CD4-positive, alpha-beta T cell treated with Interleukin-21 for 1 hour (primary cell): ENCODE measurements at places on chromosomes 3 and 15.

DNA sequence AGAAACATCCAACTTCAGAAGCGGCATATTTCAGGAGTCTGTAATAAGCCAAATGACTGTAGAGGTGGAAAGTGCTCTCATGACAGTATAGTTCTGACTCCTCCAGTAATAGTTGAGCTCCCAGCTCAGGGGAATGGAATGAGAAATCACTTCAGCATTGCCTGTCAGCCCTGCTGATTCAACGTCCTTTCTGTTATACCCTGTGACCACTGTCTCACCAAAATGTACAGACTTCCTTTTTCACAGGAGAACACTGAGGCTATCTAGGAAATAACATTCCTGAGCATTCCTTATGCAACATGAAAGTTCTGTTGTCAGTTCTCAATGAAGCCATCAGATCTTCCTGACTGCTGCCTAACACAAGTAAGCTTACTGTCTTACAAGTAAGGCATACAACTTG is 284.5 kb upstream of the MME start:
- no peak for DNase-seq

GRCh38 chr3:81744366-81744765 is 17.1 kb downstream of the GBE1 start:
- no peak for DNase-seq

- DNase-seq: no peak
Observed at GRCh38 chr15:64029110-64029509, 17.2 kb downstream of the DAPK2 start.

- no peak for DNase-seq
Observed at GRCh38 chr3:55658270-55658669, 171.2 kb upstream of the WNT5A start.

DNA sequence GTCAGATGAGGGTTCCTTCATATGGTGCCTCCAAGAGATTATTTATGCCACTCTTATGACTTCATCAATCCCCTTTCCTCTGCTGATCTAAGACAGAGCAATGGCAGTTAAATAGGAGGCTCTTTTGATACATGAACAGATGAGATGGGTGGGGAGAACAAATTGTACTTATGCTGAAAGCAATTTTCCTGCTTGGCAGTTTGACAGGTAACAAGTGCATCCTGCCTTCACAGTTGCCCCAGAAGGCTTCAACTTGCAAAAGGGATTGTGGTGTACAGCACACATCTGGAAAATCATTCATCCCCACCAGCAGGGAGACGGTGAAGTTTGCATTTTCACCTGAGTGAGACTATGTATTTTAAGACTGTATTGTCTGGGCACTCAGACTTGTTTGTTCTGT is 27.3 kb downstream of the ENTPD3 start:
- DNase-seq: no peak

GRCh38 chr3:14810070-14810791 is 8.5 kb upstream of the FGD5 start:
- no peak for DNase-seq

GRCh38 chr15:69664572-69665571 is 212.3 kb downstream of the RPLP1 start:
- DNase-seq: no peak
